ENCODE measurements at places on chromosomes 2 and 18.

- no peak for DNase-seq
Measured at GRCh38 chr18:8224576-8224975, 384.7 kb upstream of the RAB12 start.

DNA sequence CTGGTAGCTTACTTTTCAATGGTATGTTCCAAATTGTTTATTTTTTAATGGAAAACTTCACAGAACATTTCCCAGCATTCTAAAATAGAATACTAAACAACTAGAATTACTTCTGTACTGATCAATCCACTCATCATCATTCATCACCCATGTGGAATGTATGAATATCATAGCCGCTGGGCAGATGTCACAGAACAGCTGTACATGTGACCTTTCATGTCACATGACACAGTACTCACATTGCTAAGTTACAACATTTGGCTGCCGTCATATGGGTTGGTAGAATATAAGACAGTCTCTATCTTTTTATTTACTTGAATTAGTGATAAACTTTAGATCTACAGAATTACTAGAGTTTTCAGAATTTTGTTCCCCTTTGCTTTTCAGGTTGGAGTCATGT, 387.6 kb downstream of the ZEB2 start:
- no peak for DNase-seq

DNA sequence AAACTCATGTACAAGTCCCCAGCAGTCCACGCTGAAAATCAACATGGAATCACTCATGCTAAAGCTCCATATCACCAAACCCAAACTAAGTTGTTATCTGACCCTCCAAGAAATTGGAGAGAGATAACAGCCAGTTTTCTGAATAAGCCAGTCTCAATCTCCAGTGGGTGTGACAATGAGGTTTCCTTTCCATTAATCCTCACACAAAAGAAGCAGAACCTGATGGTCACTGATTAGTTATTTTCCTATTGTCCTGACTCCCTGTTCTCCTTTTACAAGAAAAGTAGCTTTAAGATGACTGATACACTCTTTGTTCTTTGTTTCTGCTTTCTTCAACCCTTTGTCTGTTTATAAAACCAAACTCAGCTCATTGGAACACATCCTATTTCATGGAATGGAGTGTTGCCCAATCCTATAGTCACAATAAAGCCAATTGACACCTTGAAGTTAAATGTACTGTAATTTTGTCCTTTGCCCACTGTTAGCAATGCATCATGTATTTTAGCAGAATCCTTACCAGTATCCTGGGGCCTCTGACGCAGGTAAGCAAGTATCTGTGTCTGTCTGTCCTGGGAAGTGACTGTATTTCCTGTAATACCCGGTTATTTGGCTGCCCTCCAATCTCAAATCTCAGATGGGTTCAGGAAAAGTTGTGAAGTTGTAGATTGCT, 30.6 kb upstream of the SH3RF3 start:
- no peak for DNase-seq

GRCh38 chr2:42032224-42032620, 15.6 kb upstream of the PKDCC start:
- no peak for DNase-seq

DNA sequence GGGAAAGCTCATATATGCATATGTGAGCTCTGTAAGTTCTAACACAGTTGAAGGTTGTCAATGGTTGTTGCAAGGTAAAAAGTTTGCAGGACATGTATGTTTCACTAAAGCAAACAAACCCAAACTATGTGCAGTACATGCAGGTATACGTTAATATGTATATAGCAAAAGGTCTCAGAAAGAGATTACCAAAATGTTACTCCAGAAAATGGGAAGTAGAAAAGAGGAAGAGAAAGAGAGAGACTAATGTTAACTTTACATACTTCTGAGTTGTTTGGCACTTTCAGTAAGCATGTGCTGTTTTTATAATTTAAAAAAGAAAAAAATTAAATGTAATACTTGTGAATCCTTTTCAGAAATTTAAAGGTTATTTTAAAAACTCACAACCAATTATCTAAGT, 32.8 kb upstream of the PEX13 start:
- DNase-seq = no peak

DNA sequence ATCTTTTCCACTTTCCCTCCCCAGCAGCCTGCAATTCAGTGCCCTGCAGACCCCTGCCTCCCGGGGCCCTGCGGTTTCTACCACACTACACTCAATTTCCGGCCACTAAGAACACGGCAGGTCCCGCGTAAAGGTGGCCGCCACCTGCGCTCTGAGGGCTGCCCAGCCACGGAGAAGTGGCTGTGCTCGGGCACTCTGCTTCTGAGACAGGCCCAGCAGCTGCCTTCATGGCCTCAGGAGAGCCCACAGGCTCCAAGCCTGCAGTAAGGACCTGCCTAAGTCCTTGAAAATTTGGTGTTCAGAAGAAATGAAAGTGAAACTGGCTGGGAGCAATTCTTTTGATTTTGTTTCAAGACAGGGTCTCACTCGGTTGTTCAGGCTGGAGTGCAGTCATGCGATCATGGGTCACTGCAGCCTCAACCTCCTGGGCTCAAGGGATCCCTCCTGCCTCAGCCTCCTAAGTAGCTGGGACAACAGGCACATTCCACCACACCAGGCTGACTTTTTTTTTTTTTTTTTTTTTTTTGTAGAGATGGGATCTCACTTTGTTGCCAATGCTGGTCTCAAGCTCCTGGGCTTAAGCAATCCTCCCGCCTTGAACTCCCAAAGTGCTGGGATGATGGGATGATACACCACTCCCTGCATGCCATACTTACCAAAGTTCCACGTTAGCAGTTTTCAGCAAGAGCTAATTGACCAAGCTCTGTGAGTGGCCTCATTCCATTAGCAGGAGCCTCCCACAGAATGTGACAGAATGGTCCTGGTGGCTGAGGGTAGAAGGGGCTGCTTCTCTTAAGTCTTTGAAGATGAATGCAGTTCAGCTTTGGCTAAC, 14.6 kb upstream of the ALPP start:
- peak; percentile 25 for DNase-seq

GRCh38 chr2:176924909-176925534, 287.6 kb upstream of the HNRNPA3 start:
- DNase-seq = no peak

GRCh38 chr2:27191070-27191829, 20.6 kb upstream of the ATRAID start:
- peak; percentile 40 for DNase-seq

GRCh38 chr2:31089645-31090044, 48.6 kb downstream of the GALNT14 start:
- no peak for DNase-seq

DNA sequence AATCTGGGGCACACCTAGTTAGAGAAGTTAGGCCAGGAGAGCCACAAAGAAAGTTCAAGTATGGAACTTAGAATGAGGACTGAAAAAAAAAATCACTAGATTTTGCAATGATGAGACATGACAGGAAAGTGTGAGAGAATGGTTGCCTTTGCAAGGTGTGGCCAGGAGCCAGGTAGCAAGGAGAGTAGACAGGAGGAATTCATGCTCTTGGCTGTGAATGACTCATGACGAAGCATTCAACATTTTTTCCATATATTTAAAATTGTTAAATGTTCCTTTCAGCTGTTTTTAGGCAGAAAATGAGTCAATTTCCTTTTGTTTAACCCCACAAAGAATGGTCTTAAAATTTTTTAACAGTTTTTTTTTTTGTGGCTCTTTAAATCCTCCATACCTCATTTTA, 636.9 kb downstream of the PLCL1 start:
- no peak for DNase-seq

DNA sequence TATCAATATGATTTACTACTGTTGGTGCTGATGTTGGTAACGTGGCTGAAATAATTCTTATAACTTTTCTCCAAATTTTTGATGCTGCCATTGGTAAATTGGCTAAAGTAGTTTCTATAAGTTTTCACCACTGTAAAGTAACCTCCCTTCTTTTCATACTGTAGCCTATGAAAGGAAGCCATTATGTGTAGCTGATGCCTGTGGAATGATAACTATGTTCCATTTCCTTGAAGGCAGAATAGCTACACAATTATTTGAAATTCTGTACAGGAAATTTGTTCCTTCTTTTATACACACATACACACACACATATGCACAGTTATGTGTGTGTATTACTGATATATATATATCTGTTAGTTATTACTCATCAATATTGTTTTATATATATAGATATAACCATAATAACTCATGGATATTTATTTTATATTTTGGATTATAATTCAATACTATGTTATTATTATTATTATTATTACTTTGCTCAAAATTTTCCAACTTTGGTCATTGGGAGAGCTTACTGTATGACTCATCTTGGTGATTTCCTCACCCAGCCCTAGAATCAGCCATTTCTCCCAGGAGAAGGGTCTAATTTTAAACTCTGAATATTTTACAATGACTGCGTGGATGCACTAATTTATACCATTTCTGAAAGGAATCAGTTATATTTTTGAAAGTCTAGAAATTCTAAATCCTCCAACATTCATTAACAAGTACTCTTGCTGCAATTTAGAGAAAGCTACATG, 1677.7 kb downstream of the SUCLG1 start:
- DNase-seq = no peak

- no peak for DNase-seq
Measured at GRCh38 chr2:148720501-148721001, 76.0 kb downstream of the EPC2 start.

- DNase-seq = no peak
Measured at GRCh38 chr2:15242936-15243461, 318.1 kb downstream of the NBAS start.

- DNase-seq = no peak
Measured at GRCh38 chr2:65527451-65528240, 95.2 kb upstream of the SPRED2 start.

- DNase-seq = no peak
Measured at GRCh38 chr2:109320195-109320922, 191.4 kb downstream of the SH3RF3 start.

DNA sequence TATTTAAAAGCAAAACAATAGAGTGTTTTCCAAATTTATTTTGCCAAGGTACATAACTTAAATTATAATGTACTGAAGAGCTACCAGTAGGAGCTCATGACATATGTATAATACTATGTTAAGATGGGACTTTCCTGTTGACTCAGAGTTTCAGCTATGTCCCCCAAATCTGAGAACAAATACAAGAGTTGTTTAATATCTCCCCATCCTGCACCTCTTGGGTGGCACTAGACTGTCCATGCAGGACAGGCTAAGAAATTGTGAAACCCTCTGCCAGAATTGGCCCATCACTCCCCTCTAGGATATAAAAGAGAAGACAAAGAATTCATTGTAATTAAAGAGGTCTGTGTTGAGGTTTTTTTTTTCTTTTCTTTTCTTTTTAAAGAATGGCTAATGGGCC, 21.7 kb upstream of the CTAGE1 start:
- no peak for DNase-seq

- DNase-seq = no peak
Measured at GRCh38 chr2:7570247-7570646, 653.0 kb downstream of the RNF144A start.

- DNase-seq = no peak
Measured at GRCh38 chr18:56322406-56322805, 316.0 kb downstream of the TXNL1 start.

DNA sequence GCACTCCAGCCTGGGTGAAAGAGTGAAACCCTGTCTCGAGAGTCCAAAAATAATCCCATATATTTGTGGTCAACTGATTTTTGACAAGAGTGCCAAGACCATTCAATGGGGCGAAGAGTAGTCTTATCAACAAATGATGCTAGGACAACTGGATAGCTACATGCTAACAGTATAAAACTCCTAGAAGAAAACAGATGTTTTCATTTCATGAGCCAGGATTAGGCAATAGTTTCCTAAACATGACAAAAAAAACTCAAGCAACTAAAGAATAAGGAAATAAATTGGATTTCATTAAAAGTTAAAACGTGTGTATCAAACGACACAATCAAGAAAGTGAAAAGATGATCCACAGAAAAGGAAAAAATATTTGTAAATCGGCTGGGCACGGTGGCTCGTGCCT, 6.3 kb downstream of the LIMS2 start:
- DNase-seq = no peak

DNA sequence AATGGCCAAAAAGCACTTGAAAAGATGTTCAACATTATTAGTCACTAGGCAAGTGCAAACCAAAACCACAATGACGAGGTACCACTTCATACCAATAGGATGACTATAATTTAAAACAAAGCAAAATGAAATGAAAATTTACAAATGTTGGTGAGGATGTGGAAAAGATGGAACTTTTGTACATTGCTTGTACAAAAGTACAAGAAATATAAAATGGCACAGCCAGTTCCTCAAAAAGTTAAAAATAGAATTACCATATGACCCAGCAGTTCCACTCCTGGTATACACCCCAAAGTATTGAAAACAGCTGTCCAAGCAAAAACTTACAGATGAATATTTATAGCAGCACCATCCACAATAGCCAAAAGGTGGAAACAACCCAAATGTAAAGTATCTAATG, 107.8 kb upstream of the XPO1 start:
- DNase-seq = no peak

GRCh38 chr2:35204881-35205280, 1150.7 kb upstream of the CRIM1 start:
- no peak for DNase-seq

GRCh38 chr2:96565111-96565510, 28.6 kb downstream of the ARID5A start:
- DNase-seq = no peak

- DNase-seq = no peak
Measured at GRCh38 chr2:205792908-205793307, 110.6 kb downstream of the NRP2 start.

DNA sequence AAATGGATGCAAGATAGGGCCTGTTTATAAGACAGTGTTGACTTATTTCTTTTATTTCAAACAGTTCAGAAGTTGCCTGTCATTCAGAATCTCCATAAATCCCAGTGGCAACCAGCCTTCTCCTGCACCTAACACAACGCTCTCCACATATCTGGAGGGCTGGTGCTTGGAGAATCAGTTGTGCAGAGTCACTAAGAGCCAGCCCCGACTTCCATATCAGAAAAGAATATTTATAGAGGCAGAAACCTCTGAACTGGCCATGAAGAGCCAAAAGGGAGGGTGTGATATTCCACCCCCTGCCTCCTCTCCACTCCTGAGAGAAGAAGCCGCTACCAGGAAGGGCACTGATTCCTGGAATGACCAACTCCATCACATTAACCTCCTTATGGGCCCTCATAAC, 34.0 kb upstream of the B4GALT6 start:
- DNase-seq = no peak

- no peak for DNase-seq
Measured at GRCh38 chr2:162099836-162100235, 25.8 kb upstream of the DPP4 start.

Measured in KG1 (cell line).